Caudate nucleus (tissue), 63 donors: ENCODE measurements at places on chromosomes 2 and 18.

- DNase-seq, result no peak
These were observed 1120.8 kb upstream of the TMEFF2 start for GRCh38 chr2:193315428-193316091.

GRCh38 chr18:8811115-8811514 is 105.8 kb downstream of the MTCL1 start:
- no peak for DNase-seq

DNA sequence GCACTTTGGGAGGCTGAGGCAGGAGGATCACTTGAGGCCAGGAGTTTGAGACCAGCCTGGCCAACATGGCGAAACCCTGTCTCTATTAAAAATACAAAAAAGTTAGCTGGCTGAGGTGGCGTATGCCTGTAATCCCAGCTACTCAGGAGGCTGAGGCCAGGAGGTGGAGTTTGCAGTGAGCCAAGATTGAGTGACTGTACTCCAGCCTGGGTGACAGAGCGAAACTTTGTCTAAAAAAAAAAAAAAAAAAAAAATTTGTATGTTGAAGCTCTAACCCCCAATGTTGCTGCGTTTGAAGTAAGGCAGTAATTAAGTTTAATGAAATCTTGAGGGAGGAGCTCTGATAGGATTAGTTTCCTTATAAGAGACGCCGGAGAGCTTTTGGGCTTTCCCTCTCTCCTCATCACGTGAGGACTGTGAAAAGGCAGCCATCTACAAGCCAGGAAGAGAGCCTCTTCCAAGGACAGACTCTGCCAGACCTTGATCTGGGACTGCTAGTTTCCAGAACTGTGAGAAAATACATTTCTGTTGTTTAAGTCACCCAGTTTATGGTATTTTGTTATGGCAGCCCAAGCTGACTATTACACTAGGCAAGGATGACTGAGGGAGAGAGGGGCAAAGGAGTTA is 11.5 kb upstream of the PNPT1 start:
- no peak for DNase-seq

DNA sequence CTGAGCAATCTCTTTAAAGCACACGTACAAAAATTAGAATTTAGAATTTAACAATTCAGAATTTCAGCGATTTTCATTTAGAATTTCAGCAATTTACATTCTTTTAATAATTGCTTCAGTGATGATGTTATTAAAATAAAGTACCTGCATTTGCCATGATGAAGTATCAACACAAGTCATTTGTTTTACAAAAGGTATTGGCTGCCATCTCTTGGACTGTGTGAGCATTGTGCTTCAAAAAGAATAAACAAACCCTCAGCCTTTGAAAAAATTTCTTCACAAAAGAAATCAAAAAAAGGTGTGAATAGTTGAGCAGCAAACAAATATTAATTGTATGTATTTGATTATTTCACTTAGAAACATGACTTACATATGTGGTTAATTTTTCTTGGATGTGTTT is 27.1 kb upstream of the ZC3H15 start:
- DNase-seq, result no peak
